Left kidney (tissue), 8 donors: ENCODE measurements at places on chromosomes 3 and 15. TPM values are rescaled to one million over a fixed set of nuclear protein-coding genes. Genes with fewer than 3 reads are reported as not detected.

DNA sequence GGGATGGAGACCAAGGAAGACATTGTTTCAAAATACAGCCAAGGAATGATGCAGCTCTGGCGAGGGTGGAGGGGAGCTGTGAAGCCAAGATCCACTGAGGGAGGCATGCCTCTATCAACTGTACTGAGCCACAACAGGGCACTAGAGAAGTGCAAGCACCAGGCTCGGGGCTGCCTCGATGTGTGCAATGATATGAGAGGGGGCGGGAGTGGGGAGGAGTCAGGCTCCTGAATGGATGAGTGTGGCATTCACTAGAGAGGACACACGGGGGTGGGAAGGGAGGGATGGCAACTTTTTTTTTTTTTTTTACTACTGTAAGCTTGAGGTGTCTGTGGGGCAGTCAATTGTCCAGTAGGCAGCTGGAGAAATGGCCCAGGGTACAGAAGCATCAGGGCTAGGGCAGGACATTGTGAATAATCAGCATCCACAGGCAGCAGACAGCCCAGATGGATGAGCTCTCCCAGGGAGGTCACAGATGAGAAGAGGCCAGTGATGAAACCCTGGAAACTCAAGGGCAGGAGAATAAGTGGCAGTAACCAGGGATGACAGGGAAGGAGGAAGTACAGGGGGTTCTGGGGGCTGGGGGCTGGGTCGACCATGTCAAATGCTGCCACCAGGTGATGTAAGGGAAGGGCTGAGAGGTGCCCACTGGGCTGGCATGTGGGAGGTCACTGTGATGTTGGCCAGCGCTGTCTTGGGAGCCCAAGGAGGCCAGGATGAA lies 5.9 kb downstream of the STOML1 start:
- DNase-seq = no peak

DNA sequence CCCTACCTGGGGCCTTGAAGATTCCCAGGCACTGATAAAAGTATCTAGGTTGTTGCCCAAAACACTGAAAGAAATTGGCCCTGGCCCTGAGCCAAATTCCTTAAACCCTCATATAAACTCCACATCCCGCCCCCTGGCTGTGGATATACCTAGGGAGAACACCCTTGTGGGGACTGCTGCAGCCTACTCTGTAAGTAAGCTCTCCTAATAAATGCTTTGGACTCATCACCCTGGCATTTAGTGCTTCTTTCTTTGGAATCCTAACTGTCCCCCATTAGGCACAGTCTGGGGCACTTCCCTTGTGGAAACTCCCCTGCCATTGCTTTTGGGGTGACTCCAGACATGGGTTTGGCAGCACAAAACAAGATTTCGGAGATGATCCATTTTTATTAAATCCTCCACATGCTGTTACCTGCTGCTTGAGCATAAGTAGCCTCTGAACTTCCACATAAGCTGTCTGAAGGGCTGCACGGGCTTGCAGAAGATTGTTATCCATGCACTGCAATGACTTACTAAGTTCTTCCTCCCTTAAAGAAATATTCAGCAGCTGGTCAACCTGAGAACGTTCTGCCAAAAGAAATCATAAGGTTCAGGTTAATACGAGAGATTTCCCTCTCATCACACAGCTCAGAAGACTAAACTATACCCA lies 46.4 kb downstream of the ZNF106 start:
- no peak for DNase-seq

- no peak for DNase-seq
These were observed 151.8 kb upstream of the DPH6 start for GRCh38 chr15:35697549-35698299.

- DNase-seq = no peak
These were observed 260.3 kb downstream of the ADAMTS17 start for GRCh38 chr15:100081454-100081853.

Gene GNAT1
- polyA plus RNA-seq = not detected

GRCh38 chr15:23758891-23759290 lies 71.8 kb upstream of the NDN start:
- DNase-seq = no peak

DNA sequence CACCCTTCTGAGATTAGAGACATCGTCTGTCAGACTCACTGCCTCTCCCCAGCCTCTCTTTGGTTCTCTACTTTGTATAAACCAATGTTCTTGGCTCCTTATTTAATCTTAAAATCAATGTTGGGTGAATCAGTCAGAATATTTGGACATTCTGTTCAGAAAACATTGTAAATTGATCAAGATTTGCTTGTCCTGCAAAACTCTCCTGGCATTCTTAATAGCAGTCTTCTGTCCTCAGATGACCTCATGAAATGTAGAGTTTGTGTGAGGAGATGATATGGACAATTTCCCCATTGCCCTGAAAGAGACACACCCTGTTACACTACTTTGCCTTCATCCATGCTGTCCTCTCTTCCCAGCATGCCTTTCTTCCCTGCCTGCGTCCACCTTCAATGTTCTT lies 33.6 kb downstream of the CD200R1L start:
- DNase-seq = no peak

DNA sequence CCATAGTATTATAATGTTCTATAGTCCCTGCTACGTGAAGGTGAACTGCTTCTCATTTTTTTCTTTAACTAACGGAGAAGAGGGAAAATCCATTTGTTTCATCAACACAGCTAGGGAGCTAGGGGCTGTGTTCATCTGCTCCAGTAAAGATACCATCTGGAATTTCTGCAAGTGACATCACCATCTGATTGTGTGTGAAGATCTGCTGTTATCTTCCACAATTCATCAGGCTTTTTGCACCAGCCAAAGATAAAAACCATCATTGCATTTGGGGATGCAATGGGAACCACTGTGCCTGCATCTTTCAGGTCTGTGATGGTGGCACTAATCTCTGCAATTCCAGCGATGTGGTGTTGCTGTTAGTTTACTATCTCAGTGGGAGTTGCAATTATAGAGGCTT lies 35.5 kb upstream of the NOX5 start:
- no peak for DNase-seq

Gene CX3CR1
- 4.7 TPM for polyA plus RNA-seq

Gene TMEM44
- polyA plus RNA-seq = 22.6 TPM

- peak; percentile 72 for DNase-seq
These were observed 16.0 kb upstream of the CPEB1 start for GRCh38 chr15:82663186-82663600.

- no peak for DNase-seq
These were observed 80.1 kb upstream of the ARL6 start for GRCh38 chr3:97684490-97684889.

Gene CEP97
- 23.7 TPM for polyA plus RNA-seq

- no peak for DNase-seq
These were observed 51.1 kb upstream of the PLXNA1 start for GRCh38 chr3:126931806-126932187.

GRCh38 chr15:86570738-86571137 lies 491.1 kb downstream of the AGBL1 start:
- DNase-seq = no peak

GRCh38 chr3:106126846-106127235 lies 258.0 kb upstream of the CBLB start:
- no peak for DNase-seq

Gene EIF5A2
- polyA plus RNA-seq = 7.6 TPM

Gene PLA2G4E
- not detected for polyA plus RNA-seq

DNA sequence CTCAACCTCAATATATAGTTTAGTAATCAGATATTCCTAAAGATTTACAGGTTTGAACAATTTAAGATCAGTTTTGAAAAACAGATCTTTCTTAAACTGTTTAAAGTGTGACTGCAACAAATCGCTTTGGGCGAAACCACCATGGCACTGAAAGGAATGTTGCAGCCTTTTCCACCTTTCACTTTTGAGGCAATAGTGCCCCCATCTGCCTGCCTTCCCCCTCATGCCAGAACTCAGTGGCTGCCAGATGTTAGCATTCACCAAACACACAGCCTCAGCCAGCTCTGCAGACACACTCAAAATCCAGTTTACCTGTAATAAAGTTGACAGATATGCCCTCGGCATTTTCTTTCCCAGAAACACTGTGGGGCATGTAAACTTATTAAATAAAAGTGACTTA lies 3.3 kb downstream of the LYSMD4 start:
- no peak for DNase-seq

DNA sequence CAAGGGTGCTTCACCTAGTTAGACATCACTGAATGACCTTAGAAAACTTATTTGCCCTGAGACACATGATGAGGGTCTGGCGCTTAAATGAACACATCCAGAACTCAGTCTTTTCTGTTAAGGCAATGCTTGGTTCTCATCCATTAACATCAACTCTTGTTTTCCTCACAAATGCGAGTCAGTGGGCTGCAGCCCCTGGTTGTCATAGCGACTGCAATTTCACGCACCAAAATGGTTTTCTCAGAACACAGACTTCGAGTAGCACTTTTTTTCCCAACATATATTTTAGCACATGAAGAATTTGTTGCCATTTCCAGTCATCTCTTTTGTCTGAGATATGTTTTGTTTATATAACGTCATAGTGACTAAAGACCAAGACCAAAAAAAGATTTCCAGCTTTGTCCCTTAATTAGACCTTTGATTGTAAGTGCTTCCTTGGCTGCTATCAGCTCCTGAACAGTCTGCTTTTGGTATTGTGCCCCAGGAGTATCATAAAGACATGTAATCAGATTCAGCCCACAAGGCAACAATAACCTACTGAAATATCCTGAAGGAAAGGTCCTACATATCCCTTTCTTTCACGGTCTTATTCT lies 68.5 kb downstream of the GPR176 start:
- no peak for DNase-seq

GRCh38 chr15:71716990-71717389 lies 93.4 kb upstream of the NR2E3 start:
- no peak for DNase-seq

GRCh38 chr15:80710635-80711554 lies 15.8 kb downstream of the ABHD17C start:
- DNase-seq = no peak
